Neural progenitor cell (in vitro differentiated cells): ENCODE measurements at places on chromosomes 12 and 14.

- DNase-seq = no peak
Observed at GRCh38 chr14:36605506-36605857, 23.1 kb upstream of the NKX2-8 start.

DNA sequence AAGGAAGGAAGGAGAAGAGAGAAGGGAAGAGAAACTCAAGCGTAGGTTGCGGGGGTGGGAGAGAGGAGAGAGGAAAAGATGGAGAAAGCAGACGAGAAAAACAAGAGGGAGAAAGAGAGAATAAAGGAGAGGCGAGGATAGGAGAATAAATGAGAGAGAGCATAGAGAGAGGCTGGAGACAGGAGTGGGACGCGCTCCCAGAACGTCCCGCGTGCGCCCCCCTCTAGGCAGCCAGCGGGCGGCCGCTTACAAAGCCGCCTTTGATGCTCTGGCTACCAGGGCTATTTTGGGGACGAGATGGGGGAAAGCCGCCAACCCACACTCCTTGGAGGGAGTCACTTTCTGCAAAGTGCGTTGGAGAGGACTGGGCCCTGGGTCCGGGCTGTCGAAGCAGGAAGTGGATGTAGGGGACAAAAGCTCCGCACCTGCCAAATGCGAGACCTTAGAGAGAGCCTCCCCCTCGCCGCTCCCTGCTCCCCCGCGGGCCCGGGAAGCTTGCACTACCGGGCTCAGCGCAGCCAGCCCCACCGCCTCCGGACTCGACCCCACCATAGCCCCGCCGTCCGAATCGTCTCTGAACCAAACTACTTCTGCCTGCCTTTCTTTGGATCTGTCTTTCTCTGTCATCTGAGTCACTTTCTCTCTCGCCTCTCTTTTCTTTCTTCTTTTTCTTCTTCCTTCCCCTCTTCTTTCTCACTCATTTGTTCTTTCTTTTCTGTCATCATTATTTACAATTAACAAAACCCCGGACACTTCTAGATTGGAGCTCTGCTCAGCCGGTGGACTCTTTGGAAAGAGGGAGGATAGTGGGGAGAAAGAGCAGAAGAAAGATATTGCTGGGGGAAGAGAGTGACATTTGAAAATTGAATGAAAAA, 8.0 kb downstream of the ASCL1 start:
- DNase-seq = peak; percentile 48

DNA sequence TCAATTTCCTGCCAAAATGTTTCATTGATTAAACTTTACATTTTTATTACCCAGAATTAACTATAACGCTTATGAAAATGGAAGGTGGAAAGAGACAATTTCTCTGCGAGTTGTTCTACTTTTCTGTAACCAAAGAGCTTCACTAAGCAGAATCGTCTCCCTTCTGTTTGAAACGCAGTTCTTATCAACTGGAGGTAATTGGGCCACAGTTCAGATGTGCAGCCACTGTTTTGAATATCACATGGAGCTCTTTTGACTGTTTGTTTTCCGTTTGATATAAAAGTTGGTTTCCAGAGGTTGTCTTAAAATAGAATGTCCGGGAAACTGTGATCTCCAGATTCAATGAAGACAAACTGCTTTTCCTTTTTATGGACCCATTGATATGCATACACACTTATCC, 183.3 kb upstream of the SEL1L start:
- DNase-seq = no peak

DNA sequence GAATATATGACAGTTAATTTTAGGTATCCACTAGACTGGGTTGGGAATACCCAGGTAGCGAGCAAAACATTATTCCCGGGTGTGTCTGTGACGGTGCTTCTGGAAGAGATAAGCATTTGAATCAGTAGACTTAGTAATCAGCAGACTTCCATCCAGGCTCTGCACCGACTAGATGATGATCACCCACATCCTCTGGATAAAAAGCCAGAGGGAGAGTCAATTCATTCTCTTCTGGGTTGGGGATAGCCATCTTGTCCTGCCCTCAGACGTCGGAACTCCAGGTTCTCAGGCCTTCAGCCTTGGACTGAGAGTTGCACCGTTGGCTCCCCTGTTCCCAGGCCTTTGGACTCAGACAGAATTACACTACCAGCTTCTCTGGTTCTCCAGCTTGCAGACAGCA, 168.0 kb downstream of the PHLDA1 start:
- DNase-seq = no peak

- no peak for DNase-seq
Observed at GRCh38 chr12:462936-463705, 3.4 kb downstream of the B4GALNT3 start.

DNA sequence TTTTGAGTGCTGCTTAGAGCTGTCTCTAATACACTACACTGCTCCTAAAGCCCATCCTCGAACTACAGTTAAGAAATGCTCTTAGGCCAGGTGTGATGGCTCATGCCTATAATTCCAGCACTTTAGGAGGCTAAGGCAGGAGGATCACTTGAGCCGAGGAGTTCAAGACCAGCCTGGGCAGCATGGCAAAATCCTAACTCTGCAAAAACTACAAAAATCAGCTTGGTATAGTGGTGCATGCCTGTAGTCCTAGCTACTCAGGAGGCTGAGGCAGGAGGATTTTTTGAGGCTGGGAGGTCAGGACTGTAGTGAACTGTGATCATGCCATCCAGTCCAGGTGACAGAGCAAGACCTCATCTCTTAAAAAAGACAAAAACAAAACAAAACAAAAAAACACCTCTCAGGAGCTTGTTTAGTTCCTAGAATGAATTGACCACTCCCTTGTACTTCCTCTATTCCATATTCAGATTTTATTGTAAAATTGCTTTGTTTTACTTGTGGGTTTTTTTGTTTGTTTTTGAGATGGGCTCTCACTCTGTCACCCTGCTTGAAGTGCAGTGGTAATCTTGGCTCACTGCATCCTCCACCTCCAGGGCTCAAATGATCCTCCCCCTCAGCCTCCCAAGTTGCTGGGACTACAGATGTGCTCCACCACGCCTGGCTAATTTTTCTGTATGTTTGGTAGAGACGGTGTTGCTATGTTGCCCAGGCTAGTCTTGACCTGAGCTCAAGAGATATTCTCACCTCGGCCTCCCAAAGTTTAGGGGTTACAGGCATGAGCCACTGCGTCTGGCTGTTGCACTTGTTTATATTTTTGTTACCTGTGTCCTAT, 13.6 kb downstream of the MDM2 start:
- DNase-seq = no peak

GRCh38 chr14:32203928-32204357, 874 bp upstream of the RNU6-8 start:
- peak; percentile 28 for DNase-seq

DNA sequence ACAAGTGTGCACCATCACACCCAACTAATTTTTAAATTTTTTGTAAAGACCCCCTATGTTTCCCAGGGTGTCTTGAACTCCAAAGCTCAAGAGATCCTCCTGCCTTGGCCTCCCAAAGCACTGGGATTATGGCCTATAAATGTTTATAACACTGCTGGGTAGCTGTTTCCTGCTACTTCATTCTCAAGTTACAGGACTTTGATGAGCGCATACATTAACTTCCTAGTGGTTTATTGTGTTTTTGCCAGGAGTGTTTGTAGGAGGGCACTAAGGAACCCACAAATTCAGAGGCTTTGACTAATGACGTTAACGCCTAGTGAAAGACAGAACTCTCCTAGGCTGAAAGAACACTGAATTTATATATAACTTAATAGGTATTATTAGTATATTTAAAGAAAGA, 15.2 kb upstream of the NAA30 start:
- no peak for DNase-seq

DNA sequence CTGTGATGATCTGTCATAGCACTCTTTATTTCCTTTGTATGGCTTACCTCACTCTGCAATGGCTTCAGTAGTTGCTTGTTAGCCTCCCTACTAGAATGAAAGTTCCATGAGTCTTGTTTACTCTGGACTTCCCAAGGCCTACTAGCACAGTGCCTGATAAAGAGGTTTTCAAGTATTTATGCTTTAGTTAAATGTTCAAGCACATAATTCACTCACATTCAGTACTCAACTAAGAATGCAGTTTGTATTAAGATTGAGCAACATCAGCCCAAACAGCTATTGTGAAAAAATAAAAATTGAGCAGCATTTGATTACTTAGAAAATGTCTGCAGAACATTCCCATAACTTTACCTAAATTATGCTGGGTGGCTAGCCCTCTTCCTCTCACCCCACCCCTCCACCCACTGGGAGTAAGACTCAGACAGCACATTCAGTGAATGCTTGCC, 158.9 kb upstream of the AMIGO2 start:
- DNase-seq = no peak

- DNase-seq = peak; percentile 73
Observed at GRCh38 chr12:17588968-17589367, 501.0 kb downstream of the RERGL start.

DNA sequence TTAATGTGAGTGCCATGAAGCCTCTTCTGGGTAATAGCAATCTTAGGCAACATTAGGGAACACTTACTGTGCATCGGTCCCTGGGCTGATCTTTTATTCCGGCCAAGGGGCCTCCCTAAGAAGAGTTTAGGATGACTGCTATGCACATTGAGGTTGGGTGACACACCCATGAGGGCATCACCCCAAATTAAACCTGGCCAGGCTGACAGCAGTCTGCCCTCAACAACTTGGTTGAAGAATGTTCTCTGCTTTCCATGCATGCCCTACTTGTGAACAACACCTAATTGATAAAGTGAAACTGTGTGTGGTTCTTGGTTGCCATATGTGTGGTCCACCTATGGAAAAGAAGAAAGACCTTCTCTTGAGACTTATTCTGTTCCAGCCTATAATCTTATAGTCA, 1098.0 kb downstream of the BCL11B start:
- no peak for DNase-seq

GRCh38 chr14:64830961-64831360, 48.7 kb downstream of the SPTB start:
- DNase-seq = no peak

GRCh38 chr12:7150841-7151240, 20.7 kb downstream of the CLSTN3 start:
- no peak for DNase-seq

DNA sequence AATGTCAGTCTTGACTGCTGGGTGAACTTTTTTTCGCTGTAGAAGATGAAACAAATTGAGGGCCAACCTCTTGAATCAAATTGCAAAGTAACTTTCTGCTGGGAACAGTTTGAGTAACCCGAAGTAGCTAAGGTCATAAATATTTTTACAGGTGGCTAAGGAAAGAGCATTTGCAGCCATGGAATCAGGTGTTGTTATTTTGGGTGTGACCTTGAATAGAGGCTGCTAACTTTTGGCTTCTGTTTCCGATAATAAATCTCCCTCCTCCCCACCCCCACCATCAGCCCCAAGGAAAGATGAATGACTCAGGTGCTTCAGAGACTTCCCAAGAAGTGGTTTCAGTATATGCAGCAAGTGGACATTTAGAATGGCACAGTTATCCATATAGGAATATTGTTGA, 571.7 kb downstream of the DIO2 start:
- DNase-seq = no peak

GRCh38 chr14:104739026-104739425, 13.9 kb upstream of the SIVA1 start:
- DNase-seq = no peak

GRCh38 chr14:54881235-54881760, 21.3 kb downstream of the GCH1 start:
- no peak for DNase-seq

DNA sequence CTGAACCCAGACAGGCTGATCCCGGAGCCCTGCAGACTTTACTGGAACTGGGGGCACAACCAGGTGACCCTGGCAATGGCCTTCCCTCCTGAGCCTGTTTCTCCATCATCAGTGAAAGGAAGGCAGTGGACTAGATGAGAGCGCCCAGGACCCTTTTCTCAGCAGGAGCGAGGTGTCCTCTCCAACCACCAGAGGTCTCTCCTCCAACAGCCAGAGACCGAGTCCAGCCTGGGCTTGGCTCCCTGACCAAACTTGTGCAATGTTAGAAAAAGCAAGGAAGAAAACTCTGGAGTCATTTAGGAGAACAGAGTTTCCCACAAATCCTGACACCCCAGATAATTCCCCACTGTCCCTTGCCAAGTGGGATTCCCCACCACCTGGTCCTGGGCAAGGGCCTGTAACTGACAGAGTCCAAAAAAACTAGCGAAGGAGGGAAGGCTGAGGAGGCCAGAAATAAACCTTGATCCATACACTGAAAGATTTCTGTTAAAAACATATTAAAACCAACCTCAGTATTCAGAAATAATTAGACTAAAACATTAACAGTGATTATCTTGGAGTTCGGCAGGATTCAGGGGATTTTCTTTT, 9.0 kb downstream of the RPS6KL1 start:
- peak; percentile 73 for DNase-seq

GRCh38 chr14:100067481-100067880, 2.3 kb downstream of the EVL start:
- no peak for DNase-seq

DNA sequence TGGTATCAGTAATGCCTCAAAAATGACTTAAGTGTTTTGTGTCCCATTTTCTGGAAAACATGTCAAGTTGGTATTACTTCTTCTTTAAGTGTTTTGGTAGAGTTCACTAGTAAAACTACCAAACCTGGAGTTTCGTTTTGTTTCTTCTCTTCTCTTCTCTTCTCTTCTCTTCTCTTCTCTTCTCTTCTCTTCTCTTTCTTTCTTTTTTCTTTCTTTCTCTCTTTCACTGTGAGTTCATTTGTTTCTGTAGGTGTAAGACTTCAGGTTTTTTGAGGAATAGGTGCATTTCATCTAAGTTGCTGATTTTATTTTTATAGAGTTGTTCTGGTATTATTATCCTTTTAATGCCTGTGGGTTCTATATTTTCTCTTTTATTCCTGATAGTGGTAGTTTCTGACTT, 21.9 kb downstream of the CNOT2 start:
- no peak for DNase-seq

DNA sequence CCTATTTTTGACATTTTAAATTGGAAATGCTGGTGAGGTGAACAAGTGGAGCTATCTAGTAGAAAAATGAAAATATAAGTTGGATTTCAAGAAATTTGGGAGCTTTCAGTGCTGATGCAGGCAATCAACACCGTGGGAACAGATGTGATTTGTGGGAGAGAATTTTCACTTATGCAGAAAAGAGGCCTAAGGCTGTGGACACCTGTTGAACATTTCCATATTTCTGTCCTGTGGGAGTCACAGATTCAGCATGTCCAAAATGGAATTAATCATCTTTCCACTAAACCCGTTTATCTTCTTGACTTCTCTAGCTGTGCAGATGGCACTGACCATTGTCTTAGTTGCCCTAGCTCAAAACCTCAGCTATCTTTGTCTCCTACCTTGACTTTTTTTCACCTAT, 2.5 kb upstream of the GPATCH2L start:
- no peak for DNase-seq

DNA sequence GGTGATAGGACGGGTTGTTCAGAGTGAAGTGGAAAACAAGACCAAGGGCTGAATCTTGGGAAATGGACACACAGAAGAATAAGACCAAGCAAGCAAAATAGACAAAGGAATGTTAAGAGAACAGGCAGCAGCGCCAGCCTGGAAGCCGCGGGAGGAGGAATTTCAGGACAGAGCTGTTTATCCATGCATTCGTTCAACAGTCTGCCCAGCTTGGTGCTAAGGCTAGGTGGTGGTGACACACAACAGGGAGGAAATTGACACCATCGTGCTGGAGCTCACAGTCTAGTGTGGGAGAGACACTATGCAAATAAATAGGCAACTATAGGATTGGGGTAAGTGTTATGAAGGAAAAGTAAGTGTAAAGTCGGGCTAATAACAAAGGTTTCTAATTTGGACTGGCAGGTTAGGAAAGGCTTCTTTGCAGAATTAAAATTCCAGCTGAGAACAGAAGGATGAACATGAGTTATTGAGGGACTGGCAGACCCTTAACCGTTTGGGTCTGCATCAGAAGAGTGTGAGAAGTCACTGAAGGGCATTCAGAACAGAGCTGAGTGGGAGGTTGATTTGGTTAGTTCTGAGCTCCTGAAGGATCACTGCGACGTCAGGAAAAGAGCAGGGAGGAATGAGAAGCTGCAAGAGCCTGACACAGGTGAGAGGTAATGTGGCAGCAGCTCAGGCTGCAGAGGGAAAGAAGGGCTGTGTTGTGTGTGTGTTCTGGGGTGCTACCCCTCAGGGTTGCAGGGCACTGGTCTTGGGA, 242.6 kb upstream of the FKBP4 start:
- DNase-seq = no peak
